ENCODE measurements at places on chromosomes 5 and 9.

DNA sequence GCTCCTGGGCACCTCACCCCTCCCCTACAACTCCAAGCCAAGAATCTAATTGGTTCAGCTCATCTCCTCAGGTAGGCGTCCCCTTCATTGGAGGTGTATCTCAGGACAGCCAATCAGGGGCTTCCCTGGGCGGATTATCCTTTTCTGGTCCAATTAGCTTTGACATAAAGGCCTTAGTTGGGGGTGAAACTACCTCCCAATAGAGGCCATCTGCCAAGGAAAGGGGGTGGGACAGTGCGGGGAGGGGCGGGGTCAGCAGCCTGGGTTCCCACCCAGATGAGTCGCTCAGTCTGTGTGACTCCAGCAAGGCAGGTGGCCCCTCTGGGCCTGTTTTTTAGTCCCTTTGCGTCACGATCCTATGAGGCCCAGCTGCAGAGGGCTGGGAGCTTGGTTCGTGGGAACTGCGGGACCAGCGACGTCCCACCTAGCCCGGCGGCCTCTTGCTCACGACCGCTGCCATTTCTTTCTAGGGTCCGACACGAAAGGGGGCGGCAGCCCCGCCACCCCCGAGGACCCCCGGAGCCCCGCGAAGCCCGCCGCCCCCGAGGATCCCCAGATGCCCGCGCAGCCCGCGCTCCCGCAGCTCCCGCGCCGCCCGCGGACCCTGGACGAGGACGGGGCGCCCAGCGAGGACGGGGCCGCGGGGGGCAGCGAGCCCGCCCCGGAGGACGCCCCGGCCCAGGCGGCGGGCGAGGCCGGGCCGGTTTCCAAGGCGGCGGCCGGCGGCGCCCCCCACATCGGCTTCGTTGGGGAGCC lies 8.9 kb downstream of the PRRT1B start:
- no peak for DNase-seq

DNA sequence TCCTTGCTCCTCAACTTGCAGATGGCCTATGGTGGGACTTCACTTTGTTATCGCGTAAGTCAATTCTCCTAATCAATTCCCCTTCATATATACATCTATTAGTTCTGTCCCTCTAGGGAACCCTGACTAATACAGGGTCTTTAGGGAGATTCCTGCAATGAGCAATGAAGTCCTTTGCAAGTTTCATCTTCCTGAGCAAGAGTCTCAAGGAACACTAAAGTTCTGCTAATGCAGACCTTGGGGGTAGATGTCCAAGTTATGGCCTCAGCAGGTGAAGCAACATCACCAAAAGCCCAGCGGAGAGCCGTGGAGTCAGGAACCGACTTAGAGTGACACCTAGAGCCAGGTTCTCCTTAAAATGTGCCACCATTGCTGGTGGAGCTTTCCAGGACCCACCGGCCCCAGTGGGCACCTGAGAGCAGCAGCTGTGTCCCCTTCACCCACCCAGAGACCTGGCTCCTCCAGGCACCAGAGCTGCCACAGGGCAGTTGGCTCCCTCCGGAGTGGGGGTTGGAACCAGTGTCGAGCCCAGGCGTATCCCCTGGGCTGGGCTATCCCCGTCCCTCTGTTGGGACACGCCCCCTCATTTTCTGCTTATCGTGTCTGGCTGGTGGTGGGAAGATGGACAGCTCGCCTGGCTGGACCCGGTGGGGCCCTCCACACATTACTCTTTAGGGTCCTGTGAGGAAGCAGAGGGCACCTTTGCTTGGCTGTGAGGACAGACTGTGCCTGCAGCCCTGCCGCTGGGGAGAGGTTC lies 10.9 kb upstream of the FCN1 start:
- no peak for DNase-seq

- no peak for DNase-seq
These were observed 162.8 kb downstream of the MAN2A1 start for GRCh38 chr5:109852371-109853155.

DNA sequence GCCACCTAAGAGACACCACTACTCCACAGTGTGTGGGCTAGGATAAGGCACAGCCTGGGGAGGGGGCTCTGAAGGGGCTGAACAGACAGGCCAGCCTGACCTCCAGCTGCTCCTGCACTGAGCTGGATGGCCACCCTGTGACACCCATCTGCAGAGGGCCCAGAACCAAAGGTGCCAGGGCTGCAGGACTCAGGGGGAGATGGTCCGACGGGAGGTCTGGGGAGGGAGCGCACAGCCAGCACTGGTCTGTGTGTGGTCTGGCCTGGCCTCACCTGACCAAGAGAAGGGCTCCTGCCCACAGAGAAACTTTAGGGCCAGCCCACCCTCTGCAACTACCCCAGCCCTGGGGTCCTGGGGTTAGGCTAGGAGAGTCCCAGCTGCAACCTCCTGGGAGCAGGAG lies 789 bp downstream of the LTC4S start:
- DNase-seq, result no peak

GRCh38 chr9:77440057-77440456 lies 208.1 kb downstream of the GNA14 start:
- DNase-seq, result no peak

DNA sequence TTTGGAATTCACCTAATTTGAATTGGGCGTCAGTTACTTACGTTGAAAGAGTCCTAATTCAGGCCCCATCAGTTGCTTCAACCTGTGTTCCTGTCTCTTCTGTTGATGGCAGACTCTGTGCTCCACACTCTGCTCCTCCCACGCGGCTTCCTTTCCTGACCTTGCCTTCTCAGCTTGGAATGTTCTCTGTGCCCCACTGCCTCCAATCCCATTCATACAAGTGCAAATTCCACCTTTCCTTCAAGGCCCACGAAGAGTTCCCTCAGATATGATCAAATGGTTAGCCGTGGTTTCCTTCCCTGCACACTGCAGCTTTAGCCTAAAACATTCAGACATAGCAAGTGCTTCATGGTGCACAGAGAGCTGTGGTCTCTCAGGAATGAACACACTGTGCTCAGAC lies 65.7 kb downstream of the SREK1 start:
- no peak for DNase-seq
